ENCODE measurements at places on chromosomes 16 and 17.

GRCh38 chr17:45939395-45939794 is 45.0 kb downstream of the MAPT start:
- DNase-seq, result no peak

- no peak for DNase-seq
These were observed 577.9 kb upstream of the CDH5 start for GRCh38 chr16:65788434-65789140.

DNA sequence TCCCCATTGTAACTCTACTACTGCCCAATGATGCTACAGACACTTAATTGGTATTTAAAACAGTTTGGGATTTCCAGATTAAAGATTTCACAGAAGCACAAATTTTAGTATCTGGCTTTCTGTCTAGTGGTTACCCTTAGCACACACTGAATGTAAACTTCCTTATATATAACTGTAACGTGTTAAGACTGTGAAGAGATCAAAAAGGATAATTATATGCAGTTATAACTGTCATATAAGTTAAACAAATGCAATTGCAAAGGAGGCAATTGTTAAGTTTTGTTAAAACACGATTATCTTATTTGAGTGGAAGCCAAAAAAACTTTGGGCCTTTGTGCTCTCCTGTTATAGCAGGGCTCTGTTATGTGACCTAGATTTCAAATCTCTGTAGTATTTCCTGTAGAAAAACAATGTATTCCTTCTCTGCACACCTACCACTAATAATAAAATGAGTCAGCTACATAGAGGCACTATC is 147.9 kb downstream of the STXBP4 start:
- DNase-seq, result no peak

DNA sequence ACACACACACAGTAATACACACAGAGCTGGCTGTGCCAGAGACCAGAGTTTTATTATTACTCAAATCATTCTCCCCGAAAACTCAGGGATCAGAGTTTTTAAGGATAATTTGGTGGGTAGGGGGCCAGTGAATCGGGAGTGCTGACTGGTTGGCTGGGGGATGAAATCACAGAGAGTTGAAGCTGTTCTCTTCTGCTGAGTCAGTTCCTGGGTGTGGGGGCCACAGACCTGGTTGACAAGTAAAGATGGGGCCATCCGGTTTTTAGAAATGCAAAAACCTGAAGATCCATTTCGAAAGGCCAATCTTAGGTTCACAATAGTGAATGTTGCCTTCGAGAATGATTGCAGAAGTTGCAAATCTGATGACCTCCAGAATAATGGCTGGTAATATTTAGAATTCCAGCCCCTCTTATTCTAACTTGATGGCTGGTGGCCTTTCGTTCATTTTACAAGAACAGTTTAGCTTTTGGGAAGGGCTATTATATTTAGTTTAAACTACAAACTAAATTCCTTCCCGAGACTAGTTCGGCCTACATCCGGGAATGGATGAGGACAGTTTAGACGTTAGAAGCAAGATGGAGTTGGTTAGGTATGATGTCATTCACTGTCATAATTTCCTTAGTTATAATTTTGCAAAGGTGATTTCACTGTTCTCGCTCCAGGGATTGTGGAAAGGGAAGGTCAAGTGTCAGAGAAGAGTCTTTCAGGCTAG is 123.2 kb downstream of the KCNJ18 start:
- DNase-seq, result no peak

- DNase-seq, result no peak
These were observed 44.2 kb downstream of the PSMD12 start for GRCh38 chr17:67322042-67322787.

DNA sequence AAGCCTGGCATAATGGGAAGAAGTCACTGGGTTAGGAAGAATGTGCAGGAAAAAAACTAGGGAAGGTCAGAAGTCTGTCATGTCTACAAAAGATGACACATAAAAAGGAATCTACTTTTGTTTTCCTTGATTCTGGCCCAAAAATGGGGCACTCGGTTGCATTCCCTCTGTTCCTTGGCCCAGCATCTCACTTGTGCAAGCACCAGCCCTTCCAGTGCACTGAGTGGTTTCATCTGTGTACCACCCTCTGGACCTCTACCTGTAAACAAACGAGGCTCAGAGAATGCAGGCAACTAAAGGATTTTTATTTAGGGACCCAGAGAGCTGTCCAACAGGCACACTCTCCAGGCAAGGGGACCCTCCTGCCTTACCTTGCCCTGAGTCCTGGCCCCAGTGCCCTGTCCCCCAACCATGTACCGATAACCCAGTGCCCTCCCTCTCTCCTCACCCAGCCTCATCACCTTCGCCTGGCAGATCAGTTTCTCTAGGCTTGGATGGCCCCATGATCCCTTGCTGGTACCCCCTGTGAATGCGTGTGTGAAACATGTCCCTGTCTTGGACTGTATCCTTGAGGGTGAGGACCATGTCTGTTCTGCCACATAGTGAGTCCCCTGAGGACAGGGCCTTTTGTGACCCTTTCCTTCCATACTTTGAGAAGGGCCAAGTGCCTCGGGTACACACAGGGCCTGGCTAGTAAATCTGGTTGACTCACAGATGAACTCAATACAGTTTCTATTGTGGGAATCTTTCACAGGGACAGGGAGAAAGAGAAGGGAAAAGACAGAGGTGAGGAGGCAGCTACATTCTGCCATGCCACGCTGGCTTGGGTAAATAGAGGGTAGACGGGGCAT is 13.3 kb downstream of the NXPH3 start:
- DNase-seq, result no peak

DNA sequence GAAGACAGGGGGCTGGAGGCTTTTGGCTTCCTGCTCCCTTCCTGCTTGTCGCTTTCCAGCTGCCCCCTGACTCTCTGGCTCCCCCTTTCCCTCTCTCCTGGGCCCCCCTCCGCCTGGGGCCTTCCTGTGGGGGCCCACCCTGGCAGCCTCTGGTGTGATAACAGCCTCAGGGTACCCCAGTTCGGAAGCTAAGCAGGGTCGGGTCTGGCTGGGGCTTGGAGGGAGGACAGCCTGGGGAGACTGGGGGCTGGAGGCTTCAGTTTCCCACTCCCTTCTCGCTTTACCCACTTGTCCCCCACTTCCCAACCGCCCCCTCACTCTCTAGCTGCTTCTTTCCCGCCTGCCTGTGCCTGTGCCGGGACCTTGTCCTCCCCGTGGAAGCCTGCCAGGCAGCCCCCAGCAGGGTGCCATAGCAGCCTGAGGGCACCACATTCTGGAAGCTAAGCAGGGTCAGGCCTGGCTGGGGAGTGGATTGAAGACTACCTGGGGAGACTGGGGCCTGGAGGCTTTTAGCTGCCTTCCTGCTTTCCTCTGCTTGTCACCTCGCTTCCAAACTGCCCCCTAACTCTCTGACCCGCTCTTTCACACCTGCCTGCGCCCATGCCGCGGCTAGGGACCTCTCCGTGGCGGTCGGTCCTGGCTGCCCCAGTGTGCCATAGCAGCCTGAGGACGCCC is 2275.5 kb downstream of the TP53TG3F start:
- DNase-seq, result no peak

DNA sequence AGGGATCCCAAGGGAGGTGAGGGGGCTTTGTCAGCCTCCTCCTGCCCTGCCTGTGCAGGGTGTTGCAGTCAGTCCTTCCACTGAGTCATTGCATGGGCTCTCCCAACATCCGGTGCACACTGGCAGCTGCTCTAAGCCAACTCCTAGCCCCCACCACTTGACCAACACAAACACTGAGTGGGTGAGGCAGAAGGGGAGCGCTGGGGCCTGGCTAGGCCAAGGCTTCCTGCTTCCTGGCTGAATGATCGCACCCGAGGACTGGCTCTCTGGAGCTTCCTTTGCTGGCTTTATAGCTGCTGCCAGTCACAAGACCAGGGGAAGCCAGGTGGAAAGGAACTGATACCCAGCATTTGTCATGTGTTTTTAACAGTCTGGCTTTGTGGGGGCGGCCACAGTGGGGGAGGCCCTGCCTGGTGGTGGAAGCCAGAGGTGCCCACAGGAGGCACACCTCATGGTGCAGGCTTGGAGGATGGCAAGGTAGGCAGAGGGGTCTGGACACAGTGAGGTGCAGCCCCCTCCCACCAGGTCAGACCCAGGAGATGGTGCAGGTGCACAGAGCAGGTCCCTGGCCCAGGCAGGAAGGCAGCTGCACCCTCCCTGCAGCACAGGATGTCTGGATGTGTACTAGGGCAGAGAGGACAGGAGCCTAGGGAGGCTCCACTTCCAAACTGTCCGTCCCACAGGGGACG is 6.8 kb downstream of the MPG start:
- peak; percentile 68 for DNase-seq

GRCh38 chr17:80881306-80881705 is 110.3 kb upstream of the CHMP6 start:
- DNase-seq, result no peak

- DNase-seq, result peak; percentile 93
These were observed 3.5 kb upstream of the NHERF1 start for GRCh38 chr17:74744714-74745547.

DNA sequence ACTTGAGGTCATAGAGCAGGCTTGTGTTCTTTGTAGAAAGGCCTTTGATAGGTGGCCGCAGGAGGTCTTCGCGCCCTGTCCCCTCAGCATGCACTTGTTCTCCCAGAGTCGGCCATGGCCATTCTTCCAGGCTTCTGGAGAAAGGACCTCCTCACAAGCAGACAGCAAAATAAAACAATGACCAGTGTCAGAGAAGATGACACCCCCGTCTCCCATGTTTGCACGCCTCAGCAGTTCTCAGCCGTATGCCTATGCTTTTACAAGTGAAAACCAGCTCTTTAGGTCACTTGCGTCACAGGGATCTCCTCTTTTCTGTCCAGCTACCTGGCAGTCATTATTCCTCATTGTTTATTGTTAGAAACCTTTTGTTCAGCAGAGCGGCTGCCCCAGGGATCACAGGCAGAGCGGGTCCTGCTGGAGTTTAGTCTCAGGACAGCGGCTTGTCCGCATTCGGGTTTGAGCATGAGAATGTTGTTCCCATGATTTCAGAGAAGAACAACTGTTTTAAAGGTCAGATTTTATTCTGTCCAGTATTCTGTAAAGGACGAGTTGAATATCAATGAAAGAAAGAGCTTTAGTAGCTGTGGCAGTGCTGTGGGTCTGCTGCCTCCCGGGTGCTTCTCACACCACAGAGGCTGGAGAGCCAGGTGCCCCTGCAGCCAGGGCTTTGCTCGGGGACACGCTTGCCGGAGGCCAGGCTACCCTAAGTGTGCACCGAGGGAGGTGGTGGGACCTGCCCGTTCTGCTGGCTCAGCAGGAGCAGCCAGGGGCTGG is 123.9 kb downstream of the RPTOR start:
- DNase-seq, result no peak

- DNase-seq, result no peak
These were observed 311.6 kb upstream of the MON1B start for GRCh38 chr16:76879420-76879819.

DNA sequence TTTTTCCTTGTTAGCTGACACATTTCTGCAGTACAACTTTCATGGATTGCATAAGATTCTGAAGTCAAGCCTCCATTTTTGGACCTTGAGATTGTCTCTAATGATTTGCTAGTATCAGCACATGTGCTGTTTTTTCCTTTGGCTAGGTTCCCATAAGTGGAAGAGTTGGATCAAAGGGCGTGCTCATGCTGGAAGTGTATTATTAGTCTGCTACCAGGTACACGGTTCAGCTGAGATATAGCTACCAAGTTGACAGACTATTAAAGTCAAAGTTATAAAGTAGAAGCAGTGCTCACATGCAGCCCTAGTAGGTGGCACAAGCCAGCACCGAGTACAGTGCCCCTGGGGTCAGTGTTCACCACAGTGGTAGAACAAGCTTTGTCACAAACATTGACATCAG is 3.2 kb downstream of the FAHD1 start:
- no peak for DNase-seq

GRCh38 chr17:71363661-71364060 is 757.2 kb upstream of the SOX9 start:
- DNase-seq, result no peak

GRCh38 chr17:40818343-40818732 is 4.1 kb downstream of the KRT10 start:
- DNase-seq, result no peak

GRCh38 chr16:27721531-27722181 is 171.7 kb downstream of the KATNIP start:
- DNase-seq, result no peak

GRCh38 chr17:45003877-45004276 is 35.8 kb upstream of the C1QL1 start:
- no peak for DNase-seq

Data from activated CD4-positive, alpha-beta T cell treated with anti-CD3 and anti-CD28 coated beads, Interleukin-2, amount 50 U/mL, for 48 hours (primary cell).